ENCODE measurements at places on chromosomes 12 and 14.

- no peak for DNase-seq
Observed at GRCh38 chr14:92397150-92397952, 74.4 kb downstream of the SLC24A4 start.

- DNase-seq: no peak
Observed at GRCh38 chr12:88893801-88894200, 313.5 kb upstream of the KITLG start.

- DNase-seq: peak; percentile 34
Observed at GRCh38 chr14:54175298-54175942, 218.8 kb upstream of the BMP4 start.

GRCh38 chr12:28234444-28234843 is 44.2 kb downstream of the CCDC91 start:
- no peak for DNase-seq

DNA sequence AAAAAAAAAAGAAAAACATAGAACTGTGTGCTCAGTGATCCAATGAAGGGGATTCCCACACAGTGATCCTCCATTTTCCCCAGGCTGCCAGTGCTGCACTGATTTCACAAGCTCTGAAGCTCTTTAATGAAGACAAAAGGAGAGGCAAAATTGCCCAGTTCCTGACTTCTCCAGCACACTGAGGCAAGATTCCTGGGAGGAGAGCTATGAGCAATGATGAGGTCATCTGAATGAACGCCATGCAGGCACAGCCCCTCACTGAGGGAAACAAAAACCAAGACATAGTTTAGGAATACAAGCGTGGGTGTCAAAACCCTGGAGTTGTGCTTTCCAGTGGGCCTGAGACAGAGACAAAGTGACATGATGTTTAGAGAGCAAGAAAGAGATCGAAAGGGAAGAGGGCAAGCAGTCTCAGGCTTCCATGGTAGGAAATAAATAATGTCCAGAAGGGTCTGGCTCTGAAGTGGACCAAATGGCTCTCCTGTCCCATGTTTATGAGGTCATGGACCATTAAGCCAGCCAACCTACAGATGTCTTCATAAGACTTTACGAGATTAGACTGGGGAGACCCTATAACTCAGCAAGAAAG is 40.9 kb upstream of the SMUG1 start:
- DNase-seq: no peak

GRCh38 chr12:10395390-10395998 is 5.7 kb upstream of the KLRK1 start:
- DNase-seq: no peak

DNA sequence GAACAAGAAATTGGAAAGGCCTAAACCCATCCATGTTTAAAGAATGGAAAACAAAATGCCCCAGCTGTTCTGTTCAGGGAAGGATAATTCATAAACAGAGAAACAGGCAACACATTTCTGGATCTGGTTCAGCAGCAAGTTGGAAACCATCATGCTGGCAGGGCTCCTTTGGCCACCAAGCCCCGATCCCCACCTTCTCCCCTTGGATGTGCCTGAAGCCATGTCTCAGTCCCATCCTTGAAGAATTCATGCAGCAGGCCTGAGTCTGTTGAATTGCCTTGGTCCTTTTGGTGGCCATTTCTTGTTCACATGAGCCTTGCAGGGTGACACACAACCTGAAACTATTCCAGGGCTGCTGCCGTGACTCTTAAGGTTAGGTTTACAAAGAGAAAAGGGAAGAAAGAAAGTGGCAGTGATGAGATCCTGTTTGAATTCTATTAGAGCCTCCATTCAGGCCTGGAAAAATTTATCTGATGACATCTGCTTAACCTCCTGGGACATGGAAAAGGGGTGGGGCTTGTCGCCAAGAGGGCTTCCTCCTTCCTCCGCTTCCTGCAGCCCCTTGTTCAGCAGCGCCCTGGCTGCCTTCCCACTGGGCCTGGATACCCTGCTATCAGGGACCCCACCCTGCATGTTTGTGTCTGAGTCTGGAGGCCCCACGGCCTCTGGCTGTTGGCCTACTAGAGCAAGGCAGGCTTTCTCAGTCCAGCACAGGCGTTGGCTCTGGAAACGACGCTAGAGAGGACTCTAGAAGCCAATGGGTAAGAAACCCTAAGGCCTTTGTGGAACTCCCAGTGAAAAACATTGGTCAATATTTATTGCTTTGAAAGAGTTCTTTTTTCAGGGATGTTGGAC is 341.9 kb downstream of the C12orf75 start:
- no peak for DNase-seq

- no peak for DNase-seq
Observed at GRCh38 chr12:21998295-21998694, 47.7 kb upstream of the CMAS start.

DNA sequence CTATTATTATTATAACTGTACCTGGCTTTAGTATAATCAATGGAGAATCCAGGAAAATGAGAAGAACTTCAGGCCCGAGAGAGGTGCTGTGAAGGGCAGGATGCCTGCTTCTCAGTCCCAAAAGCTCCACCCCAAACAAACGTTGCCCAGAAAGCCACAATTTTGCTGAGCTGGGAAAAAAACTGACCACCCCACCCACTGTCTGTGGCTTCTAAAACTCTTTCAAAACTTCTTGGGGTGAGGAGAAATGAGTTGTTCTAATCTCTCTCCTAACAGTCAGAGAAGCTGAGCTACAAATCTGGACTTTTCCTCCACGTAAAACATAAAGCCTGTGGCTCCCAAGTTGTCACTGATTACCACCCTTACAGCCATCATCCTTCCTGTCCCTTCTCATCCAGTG is 13.4 kb downstream of the VDR start:
- no peak for DNase-seq

GRCh38 chr14:33515441-33515840 is 435.4 kb downstream of the EGLN3 start:
- no peak for DNase-seq

GRCh38 chr12:25286837-25287236 is 36.1 kb upstream of the KRAS start:
- DNase-seq: no peak

DNA sequence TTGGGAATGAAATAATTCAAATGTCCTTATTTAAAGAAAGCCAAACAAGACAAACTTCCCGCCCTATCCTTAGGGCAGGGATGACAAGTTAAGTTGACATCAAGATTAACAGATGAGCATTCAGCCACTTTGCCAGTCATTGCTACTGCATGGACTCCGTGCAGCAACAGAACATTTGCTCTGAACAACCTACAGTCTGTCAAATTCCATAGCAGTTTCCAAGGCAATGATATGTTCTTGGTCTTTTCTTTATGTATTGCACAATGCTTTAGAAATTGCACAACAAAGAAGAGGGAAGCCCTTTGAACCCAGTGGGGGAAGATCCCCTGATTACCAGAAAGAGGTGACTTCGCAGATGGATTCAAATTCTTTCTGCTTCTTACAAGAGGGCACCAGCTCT is 269.8 kb downstream of the BCAT1 start:
- DNase-seq: no peak

GRCh38 chr14:75630695-75631452 is 29.8 kb downstream of the ERG28 start:
- DNase-seq: no peak

GRCh38 chr12:49984476-49985359 is 12.0 kb downstream of the AQP6 start:
- DNase-seq: no peak

DNA sequence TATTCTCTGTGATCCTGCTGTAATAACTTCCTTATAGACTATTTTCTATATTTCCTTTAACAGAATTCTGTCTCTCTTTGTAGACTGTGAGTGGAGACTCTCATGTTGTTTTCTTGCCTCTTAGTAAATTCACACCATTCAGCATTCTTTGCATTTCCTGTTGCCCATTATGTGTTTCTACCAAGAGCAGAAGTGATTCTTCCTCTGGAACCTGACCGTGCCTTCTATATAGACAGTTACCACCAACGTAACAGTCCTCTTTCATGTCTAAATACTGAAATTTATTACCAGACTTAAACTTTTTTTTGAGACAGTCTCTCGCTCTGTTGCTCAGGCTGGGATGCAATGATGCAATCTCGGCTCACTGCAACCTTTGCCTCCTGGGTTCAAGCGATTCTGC is 31.1 kb downstream of the METAP2 start:
- DNase-seq: no peak

DNA sequence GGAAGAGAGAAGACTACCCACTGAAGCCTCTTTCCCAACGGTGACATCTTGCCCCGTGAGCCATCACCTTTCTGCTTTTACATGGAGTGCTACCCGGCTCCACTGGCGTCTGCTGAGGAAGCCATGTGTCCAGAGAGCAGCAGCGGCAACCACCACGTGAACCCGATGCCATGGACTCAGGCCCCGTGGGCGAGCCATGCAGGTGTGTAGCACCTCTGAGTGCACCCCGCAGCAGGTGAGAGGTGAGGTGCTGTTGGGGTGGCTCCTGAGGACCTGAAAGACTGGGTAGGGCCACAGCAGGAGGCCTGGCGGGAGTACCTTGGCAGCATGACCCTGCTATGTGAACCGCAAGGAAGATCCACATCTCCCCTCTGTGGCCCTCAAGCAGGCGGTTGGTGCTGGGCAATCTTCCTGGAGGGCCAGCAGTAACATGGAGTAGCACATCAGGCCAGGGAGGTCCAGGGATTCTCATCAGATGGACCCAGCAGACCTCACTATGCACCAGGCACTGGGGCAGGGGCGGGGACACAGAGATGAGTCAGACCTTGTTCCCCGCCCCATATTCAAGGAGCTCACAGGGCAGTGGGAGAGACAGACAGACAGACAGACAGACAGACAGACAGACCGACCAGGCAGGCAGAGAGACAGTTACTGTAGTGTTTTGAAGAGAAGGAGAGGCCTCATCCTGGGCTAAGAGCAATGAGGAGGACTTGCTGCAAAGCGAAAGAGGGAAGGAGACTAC is 129.6 kb downstream of the PAPOLA start:
- DNase-seq: no peak

DNA sequence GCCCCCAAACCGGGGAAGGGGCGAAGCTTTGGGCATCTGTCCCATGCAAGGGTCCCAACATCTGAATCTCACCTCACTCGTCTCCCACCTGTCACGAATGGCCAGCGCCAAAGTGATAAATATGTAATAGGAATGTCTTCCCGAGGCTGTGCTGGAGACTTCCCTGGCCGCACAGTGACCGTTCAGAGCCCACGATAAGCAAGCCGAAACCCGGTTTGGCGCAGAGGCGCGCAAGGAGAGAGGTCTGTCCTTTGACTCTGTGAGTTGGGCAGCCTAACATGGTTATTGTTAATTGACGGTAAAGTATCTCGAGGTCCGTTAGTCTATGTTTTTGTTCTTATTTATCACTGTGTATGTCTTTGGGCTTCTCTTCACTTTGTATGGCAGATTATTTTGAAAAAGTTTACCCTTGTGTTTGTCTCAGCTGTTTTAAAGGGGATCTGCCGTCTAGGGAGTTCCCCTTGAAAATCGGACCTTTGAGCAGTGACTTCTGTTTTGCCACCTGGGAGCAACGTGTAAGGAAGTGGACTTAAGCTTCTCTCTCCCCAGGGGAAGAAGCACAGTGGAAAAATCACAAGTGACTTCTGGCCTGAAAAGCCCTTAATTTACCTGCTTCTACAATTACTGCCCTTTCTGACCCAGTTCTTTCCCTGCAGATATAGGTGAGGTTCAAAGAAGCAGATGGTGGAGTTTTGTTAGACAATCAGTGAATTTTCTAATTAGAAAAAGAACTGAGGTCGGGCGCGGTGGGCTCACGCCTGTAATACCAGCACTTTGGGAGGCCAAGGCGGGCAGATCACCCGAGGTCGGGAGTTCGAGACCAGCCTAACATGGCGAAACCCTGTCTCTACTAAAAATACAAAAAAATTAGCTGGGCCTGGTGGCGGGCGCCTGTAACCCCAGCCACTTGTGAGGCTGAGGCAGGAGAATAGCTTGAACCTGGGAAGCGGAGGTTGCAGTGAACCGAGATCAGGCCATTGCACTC is 1.1 kb upstream of the TM9SF1 start:
- no peak for DNase-seq
